ENCODE measurements at places on chromosomes 5 and 9.

DNA sequence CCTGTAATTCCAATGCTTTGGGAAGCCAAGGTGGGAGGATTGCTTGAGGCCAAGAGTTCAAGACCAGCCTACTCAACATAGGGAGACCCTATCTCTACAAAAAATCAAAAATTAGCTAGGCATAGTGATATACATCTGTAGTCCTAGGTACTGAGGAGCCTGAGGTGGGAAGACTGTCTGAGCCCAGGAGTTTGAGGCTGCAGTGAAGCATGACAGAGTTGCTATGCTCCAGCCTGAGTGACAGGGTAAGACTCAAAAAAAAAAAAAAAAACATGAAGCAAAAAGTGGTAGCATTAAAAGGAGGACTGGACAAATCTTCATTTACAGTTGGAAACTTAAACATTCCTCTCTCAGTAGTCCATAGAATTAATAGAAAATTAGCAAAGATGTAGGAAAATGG, 9.8 kb downstream of the CCNG1 start:
- DNase-seq: no peak

- no peak for DNase-seq
Measured at GRCh38 chr5:14759744-14760547, 95.4 kb downstream of the OTULIN start.

- no peak for DNase-seq
Measured at GRCh38 chr5:160869989-160870521, 18.0 kb upstream of the ATP10B start.

- no peak for DNase-seq
Measured at GRCh38 chr5:96440185-96440538, 7.1 kb upstream of the PCSK1 start.

GRCh38 chr9:18438300-18438925, 35.5 kb upstream of the ADAMTSL1 start:
- no peak for DNase-seq

DNA sequence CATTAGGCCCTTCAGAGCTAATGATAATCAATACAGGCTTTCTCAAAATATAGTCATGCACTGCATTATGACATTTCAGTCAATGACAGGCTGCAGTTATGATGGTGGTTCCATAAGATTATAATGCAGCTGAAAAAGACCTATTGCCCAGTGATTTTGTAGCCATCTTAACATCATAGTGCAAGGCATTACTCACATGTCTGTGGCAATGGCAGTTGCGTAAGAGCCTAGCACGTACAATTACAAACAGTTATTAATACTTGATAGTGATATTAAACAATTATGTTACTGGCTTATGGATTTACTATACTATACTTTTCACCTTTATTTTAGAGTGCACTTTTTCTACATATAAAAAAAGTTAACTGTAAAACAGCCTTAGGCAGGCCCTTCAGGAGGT, 214.8 kb downstream of the ISL1 start:
- no peak for DNase-seq

GRCh38 chr5:75342836-75343235, 5.8 kb downstream of the HMGCR start:
- DNase-seq: no peak

DNA sequence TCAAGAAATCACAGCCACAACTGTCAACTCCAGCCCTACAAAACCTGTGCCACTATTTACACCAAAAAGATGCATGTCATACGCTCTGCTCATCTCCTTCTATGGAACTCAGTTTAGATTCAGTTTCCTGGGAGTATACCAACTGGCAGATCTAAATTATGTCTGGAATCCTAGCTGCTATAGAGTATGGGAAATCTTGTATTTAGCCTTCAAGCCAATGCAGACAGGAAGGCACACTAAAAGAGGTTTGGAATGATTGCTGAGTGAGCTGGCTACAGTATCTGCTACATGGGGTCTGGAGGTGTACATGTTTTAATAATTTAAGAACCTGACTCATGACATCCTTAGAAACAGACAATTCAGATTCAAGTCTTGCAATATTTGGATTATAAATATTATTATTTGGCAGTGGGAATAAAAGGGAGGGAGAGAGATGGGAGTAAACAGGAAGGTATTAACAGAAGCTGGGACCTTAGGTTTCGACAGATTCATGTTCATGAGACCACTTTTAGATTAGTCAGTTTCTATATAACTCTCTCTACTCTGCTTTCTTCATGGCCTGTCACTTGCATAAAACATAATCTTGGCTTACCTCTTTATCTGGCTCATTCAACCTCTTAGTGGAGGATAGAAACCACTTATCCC, 178.8 kb upstream of the HAPLN1 start:
- DNase-seq: no peak

GRCh38 chr5:108634617-108635288, 112.9 kb upstream of the FER start:
- no peak for DNase-seq

GRCh38 chr9:70413464-70413798, 1.0 kb downstream of the KLF9 start:
- no peak for DNase-seq

Data from activated CD8-positive, alpha-beta memory T cell treated with anti-CD3 and anti-CD28 coated beads for 1 hour (primary cell).